GM20000 (cell line): ENCODE measurements at places on chromosomes 5 and 9.
A peak's percentile ranks its signal among the peaks of the same experiment; 100 is the strongest.

DNA sequence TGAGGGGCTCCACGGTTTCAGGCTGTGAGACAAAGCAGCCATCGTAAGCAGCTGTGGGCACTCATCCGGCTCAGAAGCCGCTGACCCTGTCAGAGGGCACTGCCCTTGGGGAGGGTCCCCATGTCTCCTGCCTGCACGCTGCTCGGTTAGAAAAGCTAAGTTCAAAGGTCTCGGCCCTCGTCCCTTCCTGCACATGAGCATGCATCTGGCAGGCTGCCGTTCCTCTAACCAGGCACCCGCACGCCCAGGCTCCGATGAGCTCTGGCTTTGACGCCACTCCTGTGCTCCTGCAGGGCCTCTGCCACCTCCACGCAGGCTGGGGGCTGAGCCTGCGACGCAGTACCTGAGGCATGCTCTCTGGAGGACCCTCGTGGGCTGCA lies 51.3 kb downstream of the NKD2 start:
- no peak for DNase-seq

DNA sequence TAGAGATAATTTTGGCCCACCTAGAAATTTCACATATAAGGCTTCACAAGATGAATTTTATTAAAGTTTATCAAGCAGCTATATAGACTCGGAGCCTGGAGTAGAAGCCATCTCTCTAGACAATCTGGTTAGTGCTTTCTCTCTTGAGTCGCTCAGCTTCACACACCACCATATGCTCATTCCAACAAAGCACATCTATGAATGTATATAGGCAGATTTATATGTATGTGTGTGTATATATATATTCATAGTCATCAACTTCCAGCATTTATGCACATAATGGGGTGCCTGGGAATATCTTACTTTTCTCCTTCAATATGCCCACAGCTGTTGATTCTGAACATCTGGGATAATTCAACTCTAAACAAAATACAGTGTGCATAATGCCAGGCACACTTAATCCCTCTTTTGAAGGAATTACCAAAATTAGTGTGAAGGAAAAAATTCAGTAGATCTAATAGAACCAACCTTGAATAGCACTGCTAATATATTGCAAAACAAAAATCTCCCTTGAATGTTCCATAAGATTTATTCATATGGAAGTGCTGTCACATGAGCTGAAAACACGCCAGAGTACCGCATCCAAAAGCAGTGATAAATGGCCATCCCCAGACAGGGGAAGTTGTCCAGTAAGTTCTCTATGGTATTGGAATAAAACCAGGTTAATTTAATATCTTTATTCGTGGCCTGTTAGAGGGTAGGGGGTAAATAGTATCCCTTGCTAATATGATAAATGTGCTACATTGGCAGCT lies 56.0 kb upstream of the MOCS2 start:
- DNase-seq = no peak

DNA sequence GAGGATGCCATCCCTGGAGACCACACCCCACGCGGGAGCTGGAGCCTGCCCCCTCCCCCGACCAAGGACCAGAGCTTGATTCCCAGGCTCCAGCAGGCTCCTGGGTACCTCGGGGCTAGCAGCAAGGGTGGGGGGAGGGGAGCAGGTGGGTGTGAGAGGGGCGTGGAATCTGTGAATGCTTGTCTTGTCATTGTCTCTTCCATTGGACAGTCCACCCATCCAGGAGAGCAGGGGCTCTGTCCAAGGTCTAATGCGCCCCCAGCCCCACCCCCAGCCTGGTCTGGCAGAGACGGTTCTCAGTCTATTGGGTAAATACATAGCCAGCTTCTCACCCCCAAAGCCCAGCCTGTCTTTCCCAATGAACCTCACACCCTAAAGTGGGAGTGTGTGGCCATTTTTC lies 22.8 kb downstream of the URM1 start:
- DNase-seq = no peak

DNA sequence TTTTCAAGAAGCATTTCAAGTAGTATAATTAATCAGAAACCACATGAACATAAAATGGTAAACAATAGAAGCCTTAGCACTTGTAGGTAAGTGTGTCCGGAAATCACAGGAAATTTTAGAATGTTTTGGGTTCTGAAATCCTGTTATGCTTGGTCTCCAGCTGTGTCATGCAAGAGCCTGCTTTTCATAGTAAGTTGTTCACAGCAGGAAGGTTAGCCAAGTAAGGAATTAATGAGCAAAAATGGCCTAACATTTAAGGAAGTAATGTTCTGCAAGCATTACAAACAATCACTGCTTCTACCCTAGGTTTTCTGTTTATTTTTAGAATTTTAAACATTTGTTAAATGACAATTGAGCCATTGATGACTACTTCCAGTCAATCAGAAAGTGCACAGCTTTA lies 669.5 kb downstream of the SLCO4C1 start:
- DNase-seq = no peak

GRCh38 chr9:13190040-13190439 lies 89.5 kb downstream of the MPDZ start:
- no peak for DNase-seq

GRCh38 chr5:6475626-6476312 lies 27.1 kb downstream of the UBE2QL1 start:
- DNase-seq = no peak

DNA sequence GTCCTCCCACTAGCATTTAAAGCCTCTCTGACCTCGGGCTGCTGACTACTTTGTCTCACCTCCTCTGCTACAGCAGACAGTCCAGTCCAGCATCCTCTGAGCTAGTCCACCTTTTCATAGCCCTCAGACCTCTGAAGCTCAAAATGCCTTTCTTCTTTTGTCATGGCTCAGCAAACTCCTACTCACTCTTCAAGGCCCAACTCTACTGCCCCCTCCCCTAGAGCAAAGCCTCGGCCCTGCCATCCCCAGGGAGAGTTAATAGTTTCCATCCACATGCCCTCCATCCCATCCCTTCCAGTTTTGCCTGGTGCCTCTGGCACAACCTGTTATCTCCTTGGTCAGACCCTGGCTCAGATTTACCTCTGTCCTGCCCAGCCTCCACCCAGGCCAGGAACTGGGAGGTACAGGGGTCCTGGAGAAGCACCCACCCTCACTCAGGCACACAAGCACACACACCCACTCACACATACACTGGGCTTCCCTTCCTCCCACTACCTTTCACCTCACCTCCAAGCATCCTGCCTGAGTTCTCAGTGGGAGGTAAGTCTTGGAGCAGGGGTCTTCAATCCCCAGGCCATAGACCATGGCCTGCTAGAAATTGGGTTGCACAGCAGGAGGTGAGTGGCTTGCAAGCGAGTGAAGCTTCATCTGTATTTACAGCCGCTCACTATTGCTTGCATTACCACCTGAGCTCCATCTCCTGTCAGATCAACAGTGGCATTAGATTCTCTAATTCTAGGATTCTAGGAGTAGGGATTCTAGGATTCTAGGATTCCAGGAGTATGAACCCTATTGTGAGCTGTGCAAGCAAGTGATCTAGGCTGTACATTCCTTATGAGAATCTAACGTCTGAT lies 18.1 kb downstream of the PDLIM4 start:
- DNase-seq = no peak

DNA sequence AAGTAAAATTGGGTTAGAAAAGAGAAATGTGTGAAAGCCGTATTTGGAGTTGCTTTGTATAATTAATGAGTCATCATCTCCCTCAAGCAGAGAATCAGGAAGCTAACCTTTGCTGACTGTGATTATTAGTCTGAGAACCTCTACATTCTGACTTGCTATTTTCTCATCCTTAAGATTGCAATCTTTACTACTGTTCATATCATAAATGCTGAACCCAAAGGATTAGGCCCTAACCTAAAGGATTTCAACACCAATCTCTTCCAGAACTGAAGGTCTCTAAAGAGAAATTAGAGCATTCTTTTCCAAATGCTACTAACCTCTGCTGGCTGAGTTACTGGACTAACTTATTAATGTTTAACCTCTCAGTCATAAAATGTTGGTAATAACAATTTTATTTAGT lies 538.1 kb upstream of the MEF2C start:
- DNase-seq = peak; percentile 14

DNA sequence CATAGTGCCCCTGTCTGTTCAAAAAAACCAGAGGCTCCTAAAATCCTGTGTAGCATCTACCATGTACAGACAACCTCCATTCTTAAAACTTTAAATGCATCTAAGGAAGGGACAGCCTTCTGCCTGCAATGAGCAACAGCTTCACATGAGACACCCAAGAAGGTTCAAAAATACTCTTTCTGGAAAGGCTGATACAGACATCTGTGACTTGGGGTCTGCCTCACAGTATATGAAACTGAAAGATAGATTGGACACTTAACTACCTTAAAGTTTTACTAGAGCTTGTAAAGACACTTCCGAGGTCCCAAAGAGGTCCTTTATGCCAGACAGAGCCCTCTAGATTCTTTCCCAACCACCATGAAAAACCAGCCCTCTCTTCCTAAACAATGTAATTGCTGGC lies 28.2 kb upstream of the CATSPER3 start:
- no peak for DNase-seq

- DNase-seq = no peak
Observed at GRCh38 chr5:141913560-141914198, 10.0 kb upstream of the DELE1 start.

GRCh38 chr5:20020247-20020646 lies 32.2 kb upstream of the CDH18 start:
- DNase-seq = no peak

- no peak for DNase-seq
Observed at GRCh38 chr9:100111235-100111634, 12.2 kb downstream of the INVS start.

DNA sequence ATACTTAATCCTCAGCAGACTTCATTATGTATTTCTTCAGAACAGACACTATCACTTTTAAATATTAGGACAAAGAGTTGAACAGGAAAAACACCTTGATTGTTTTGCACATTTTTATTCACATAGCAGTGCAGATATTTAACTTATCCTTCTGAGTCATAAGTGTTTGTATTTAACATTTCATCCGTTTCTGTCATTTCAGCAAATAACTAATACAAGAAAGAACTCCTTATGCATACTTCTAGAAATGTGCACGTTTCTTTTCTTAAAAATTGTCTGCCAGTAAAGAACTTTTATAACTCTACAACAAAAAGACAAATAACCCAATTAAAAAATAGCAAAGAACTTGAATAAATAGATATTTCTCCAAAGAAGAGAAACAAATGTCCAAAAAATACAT lies 3.3 kb upstream of the CNTLN start:
- no peak for DNase-seq

- no peak for DNase-seq
Observed at GRCh38 chr5:159113405-159113804, 13.7 kb upstream of the EBF1 start.

DNA sequence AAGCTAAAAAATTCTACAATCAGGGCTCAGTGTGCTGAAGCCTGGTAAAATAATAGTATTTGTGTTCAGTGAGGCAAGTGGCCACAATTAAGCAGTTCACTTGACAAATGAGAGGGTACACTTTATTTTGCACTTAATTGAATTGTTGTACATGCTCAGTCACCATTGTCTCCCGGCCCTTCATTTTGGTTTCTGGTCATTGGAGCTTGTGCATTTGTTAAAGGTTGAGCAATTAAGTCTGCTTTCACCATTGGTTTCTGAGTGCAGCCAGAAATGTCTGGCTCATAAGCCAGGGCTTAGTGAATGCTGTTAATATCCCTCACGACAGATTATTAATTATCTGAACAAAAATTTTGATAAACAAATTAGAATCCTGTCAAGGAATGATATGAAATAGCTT lies 89.6 kb downstream of the PRDM6 start:
- DNase-seq = no peak

GRCh38 chr5:98206566-98206965 lies 566.9 kb upstream of the RGMB start:
- no peak for DNase-seq

GRCh38 chr5:35657877-35658276 lies 40.2 kb downstream of the SPEF2 start:
- DNase-seq = no peak

DNA sequence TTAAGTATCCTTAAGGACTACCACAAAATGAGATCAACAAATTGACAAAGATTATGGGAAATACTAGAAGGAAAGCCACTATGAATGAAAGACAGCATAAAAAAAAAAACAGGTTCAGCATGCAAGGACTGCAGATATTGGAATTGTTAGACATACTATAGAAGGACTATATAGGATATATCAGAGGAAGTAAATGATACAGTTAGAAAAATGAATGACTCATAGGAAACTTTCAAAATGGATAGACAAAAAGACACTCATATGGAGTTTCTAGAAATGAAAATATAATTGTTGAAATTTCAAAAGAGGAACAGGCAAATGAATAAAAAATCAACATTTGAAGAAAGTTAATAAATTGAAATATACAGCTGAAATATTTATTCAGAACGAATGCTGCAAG lies 180.6 kb downstream of the PLK2 start:
- DNase-seq = no peak

DNA sequence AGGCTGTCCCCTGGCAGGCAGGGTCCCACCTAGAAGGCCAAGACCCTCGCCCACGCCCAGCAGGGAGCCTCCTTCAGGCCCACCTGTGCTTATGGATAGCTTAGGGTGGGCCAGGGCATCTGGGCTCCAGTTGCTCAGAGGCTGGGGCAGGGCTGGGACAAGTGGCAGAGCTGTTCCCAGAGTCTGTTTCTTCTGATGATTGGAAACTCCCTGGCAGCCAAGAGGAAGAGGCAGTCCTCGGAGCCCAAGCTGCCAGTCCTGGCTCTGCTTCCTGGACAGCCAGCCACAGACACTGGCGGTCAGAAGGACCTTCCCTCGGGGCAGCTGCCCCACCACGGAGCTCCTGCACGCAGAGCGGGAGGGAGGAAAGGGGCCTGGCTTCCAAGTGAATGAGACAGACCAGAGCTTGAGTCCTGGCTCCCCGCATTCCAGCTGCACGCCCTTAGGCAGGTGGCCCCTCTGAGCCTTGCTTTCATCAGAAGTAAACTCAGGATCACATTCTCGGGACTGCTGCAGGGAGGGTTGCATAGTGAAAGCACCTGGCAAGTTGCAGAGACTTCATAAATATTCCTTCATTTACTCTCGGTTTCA lies 37.9 kb upstream of the GABRP start:
- DNase-seq = no peak

- DNase-seq = peak; percentile 83
Observed at GRCh38 chr9:111896942-111897600, 457 bp downstream of the UGCG start.

DNA sequence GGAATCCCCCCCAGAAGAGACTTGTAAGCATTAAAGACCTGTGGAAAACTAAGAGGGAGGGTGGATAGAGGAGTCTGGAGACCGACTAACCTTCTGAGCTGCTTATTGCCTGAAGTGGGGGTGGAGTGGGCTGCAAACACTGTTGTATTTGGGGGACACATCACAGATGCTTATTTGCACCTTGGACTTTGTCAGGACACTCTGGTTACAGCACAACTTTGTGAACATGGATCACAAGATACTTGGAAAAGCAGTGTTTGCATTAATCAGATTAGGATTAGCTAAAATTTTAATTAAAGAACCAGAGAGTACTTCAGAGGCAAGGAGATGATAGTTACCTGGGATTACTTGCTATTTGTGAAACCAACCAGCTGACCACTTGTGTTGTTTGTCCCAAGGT lies 30.9 kb downstream of the TMC1 start:
- no peak for DNase-seq
